ENCODE measurements at places on chromosomes 11 and 22.

GRCh38 chr11:77109236-77110019, 6.8 kb downstream of the OMP start:
- DNase-seq: no peak

DNA sequence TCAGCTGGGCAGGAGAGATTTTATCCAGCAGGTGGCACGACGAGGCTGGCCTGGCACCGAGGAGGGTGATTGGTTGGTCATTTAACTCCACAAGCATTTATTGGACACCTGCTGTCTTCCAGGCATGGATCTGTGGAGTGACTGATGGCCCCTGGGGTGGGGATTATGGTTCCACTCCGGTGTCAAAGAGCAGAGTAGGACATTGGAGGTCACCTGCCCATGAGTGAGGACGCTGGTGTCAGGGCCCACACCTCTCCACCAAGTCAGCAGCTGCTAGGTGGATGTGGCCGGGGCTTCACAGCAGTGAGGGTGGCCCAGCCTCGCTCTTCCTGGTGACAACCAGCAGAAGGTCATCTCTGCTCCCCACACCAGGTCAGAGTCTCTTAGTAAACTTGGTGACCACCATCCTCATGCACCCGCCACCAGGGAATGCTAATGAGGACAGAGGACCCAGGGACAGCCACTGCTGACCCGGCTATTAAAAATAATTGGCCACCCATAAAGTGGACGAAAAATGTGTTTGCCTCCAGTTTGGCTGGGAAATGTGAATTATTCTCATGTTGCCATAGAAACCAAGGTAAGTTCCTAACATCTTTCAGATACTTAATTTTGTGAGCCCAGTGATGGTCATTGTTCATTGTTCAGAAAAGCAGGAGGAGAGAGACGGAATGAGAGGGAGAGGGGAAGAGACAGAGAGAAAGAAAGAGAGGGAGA, 428.7 kb downstream of the TBC1D22A start:
- no peak for DNase-seq

DNA sequence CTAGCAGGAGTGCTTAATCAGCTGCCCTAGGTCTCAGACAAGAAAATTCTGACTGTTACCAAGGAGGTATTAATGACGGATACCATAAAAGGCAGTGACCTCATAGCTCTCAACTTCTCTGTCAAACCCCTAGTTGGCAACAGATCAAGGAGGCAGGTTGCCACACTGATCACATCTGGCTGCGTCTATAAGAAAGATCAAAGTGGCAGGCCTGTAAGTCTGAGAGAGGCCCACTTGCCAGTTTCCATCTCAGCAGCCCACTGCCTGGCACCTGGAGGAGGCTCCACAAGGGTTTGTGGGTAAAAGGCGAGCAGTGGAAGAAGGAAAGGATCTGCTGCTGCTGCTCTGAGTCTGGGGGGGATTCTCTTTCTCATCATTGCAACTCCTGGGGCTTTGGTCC, 239.6 kb upstream of the MPPED2 start:
- no peak for DNase-seq

DNA sequence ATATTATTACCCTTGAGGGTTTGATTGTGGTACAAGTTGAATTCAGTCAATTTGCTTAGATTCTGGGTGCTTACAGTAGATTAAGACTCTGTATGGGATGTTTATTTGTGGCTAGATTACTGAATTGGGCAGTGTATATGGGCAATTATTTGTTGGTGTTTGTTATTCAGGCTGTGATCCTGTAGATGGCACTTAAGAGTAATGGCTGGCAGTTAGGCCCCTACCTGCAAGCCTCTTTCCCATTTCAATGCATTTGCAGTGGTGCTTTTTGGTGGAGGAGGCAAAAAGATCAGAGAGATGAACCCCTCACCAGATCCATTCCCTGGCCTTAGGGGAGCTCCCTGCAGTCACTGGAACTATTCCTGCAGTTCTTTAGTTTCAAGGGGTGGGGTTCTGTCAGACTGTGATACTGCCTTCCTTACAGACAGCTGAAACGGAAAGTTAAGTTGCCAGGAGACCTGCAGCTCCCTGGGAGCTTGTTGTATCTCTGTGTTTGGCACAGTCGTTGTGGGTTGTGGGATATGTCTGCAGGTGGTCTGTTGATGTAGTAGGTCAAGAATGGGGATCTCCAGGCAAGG, 199.5 kb downstream of the AASDHPPT start:
- DNase-seq: no peak

DNA sequence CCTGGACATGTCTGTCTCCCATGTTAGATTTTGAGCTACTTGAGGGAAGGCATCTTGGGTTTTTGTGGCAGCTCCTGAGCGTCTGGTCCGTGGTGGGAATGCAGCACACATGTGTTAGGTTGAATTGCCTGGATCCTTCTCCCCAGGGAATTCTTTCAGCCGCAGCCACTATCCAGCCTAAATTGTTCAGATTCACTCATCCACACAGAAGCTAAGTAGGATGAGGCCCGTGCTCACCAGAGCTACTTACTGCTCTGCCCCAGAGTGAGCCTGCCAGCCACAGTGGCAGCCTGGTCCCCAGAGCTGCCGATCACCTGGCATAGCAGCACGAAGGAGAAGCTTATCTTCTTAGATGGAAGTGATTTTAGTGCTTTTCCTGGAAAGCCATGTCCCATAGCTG, 34.4 kb upstream of the SORL1-AS1 start:
- DNase-seq: no peak

DNA sequence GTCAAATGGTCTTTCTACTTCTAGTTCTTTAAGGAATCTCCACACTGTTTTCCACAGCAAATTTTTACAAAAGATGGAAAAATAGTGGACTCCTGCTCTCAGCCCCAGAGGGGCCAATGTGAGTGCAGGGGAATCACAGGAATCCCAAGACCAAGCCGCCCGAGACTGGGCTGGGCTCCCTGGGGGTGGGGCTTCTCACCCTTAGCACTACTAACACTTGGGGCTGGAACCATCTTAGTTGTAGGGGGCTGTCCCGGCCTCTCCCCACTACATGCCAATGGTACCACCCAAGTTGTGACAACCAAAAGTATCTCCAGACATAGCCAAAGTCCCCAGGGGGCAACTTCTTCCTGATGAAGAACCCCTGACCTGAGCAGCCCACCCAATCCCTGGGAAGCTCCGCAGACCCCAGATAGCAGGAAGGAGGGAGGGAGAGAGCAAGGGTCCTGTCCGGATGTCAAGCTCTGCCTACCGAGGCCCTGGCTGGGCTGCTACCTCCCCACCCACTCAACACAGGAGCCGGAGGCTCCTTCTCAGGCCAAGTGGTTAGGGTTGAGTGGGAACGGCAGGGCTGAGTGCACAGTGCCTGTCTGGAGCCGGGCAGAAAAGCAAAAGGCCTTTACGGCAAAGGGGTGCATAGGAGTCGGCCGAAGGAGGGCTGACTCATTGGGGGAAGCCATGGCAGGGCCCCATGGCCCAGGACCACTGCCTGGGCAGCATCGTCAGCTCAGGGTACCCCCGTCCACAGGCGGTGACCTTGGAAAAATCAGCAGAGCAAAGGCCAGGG, 122.5 kb upstream of the FGF3 start:
- no peak for DNase-seq

DNA sequence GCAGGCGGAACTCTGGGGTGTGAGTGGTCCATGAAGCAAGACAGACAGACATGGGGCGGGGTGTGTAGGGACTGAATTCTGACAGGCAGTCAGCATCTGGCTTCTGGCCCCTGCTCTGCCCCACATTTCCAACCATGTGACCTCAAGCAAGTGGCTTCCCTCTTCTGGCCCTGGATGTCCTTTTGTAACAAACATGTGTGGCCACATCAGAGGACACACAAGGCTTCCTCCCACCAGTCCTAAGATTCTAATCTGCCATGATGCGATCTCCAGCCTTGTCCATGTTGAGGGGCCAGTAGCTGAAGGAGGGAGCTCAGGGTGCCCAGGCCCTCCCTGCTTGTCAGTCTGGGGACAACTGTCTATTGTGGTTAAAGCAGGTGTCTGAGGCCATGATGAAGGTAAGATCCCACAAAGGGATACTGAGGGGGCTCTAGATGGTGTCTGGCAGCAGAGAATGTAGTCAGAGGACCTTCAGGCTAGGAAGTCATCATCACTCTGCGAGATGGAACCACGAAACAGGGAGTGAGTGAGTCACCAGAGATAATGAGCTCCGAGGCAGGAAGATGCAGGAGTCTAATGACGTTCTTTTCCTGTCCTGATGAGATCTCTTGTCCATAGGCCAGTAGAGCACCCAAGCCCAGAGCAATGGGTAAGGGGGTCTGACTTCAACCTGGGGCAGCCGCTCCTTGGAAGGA, 27.4 kb downstream of the DRD2 start:
- DNase-seq: no peak

GRCh38 chr11:102320679-102321078, 3.4 kb downstream of the BIRC3 start:
- DNase-seq: no peak

DNA sequence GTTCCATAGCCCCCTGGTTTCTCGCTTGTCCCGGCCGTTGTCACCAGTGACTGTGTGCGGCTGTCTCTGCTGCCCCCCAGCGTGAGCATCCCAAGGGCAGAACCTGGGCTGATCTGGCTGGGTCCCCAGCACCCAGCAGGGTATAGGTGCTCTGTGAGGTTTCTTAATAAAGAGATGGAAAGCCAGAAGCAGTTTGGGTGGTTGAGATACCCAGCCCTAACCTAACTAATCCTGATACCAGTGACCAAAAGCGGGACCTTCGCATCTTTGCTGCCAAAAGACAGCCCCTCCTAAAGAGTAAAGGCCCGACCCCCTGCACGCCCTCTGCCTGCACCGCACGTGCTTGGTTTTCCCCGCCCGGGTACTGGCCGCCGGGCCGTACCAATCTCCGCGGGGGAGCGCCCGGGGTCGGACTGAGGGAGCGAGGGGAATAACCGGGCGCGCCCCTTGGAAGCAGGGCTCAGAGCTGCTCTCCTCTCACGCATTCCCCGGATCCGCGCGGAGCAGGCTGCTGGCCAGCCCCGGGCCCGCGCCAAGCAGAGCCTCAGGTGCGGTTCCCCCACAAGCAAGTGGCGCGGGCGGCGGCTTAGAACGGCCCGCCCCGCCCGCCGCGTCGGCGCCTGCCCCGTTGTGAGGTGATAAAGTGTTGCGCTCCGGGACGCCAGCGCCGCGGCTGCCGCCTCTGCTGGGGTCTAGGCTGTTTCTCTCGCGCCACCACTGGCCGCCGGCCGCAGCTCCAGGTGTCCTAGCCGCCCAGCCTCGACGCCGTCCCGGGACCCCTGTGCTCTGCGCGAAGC, at the start of gene DGAT2:
Gene DGAT2, plus strand, starts transcription at position 667 of the 797 bp plus-strand sequence. CDS start 214 bp downstream, outside the sequence.
- DNase-seq: peak; percentile 60

GRCh38 chr11:32919338-32919737, 26.7 kb downstream of the QSER1 start:
- DNase-seq: no peak

- no peak for DNase-seq
These were observed 1160.3 kb downstream of the FAM181B start for GRCh38 chr11:81573367-81573766.

DNA sequence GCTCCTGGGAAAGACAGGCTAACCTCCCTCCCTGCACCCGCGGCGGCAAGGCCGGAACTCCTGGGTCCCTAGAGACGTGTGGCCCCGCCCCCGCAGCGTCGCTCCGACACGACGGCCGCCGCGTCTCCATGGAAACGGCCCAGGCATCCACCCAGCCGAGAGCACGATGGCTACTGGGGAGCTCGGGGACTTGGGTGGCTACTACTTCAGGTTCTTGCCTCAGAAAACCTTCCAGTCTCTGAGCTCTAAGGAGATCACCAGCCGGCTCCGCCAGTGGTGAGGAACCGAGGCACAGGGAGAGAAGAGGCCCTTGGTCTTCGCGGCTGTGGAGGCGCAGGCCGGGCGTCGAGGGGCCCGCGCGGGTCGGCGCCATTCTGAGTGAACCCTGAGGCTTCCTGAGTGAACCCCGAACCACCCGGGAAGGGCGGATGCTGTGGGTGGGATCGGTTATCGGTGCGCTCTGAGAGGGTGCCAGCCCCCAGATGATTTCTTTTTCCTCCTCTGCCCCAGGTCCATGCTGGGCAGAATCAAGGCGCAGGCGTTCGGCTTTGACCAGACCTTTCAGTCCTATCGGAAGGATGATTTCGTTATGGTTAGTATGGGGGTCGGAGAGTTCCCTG, at the start of gene CFAP300:
Gene CFAP300, plus strand, starts transcription at position 133 of the 620 bp plus-strand sequence. Its CDS starts 34 bp downstream, at position 167.
- DNase-seq: peak; percentile 29

GRCh38 chr11:74751303-74751702, 2.7 kb downstream of the RNF169 start:
- DNase-seq: no peak

GRCh38 chr11:72703267-72704008, 29.2 kb upstream of the PDE2A start:
- no peak for DNase-seq

DNA sequence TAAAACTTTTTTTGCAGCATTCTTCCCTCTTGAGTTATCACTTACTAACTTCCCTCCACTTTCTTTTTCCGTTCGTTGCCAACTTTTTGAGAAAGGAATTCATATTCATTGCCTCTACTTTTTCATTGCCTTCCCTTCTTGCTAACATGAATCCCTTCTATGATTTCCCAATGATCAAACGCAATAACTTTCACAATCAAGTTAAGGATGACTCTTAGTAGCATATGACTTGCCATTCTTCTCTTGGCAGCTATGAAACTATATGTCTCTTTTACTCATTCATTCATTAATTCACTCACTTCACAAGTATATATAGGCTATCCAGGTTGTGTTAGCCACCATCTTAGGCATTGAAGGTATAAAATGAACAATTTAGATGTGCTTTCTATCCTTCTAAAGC, 16.6 kb upstream of the ARHGAP20 start:
- no peak for DNase-seq

- no peak for DNase-seq
These were observed 6.5 kb downstream of the ZFTA start for GRCh38 chr11:63761931-63762653.

DNA sequence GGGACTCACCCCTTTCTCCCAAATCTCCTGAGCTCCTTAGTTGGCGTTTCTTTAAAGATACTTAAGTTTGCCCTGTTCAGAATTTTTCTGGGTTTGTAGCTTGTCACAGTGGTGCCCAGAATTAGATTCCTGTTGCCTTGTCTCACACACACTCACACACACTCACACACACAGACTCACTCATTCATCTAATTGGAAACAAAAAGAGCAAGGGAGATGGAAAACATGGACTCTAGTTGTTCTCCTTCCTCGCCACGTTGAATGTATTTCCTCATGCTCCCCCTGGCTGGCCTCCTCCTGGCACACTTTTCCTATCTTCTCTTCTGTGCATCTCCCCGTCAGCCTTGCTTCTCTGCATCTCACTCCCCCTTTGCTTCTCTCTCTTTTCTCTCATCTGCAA, 752.3 kb downstream of the NTM start:
- DNase-seq: no peak

- DNase-seq: no peak
These were observed 2.1 kb downstream of the OLFML1 start for GRCh38 chr11:7487360-7487759.

GRCh38 chr11:65448074-65448417, 25.4 kb downstream of the NEAT1 start:
- DNase-seq: no peak

- no peak for DNase-seq
These were observed 25.3 kb downstream of the SIK2 start for GRCh38 chr11:111627591-111627990.

- DNase-seq: peak; percentile 42
These were observed 667 bp downstream of the CD81 start for GRCh38 chr11:2377511-2378443.

- no peak for DNase-seq
These were observed 12.8 kb upstream of the SPI1 start for GRCh38 chr11:47391077-47391583.

GRCh38 chr11:123564221-123564620, 90.2 kb downstream of the SCN3B start:
- DNase-seq: no peak
